ENCODE measurements at places on chromosomes 13 and 19.

DNA sequence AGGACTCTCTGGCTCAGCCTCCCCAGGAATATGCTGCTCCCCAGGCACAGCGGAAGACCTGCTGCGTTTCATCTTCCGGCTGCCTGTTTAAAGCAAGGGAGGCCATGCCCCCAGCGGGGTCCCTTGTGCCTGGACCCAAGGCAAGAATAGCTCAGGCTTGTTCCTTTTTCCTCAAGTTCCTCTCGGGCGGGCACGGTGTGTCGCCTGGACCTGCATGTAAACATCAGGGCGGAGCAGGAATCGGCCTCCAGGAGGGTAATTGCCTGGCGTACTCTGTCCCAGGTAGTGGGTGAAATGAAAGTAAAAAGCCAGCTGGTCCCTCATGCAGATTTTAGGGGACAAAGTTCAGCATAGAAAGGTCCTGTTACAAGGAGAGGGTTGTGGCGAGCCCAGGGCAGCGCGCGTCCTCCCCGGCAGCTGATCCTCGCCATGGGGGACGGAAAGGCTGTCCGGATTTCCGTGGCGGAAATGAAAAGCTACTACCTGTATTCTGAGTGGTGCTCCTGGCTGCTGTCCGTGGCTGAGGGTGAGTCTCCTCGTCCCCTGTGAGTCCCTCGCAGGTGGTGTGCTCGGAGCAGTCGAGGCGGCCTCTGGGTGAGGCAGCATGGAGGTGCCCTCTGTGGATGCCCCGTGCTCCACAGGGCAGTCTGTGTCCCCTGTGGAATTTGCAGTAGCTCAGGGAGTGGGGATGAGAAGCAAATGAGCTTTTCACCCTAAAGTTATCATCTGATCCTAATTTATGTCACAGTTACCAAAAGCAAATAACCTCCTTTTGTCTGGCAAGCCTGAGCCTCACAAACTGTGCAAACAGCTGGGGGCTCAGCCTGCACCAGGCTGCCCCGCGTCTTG is 16.2 kb downstream of the MCF2L start:
- no peak for DNase-seq

DNA sequence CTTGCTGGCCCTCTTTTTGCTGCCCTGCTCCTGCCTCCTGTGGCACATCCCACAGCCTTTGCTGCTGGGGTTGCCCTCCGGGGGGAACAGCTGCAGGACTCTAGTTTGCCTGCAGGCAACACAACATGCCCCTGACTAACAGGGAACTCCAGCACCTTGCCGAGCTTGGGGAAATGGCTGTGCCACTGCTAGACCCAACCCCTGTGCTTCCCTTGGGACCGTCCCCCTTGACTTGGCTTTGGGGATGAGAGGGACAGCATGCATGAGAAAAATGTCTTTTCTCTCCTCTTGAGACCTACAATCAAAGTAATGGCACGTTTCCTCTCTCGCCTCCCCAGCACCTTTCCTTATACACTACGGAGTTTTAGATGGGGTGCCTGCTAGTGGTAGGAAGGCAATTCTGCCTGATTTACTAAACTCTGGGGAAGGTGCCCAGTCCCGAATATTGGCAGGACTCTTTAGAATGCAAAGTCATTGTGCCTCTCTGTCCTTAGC is 12.4 kb upstream of the VWA8 start:
- no peak for DNase-seq

GRCh38 chr19:2973229-2973628 is 4.1 kb upstream of the TLE6 start:
- no peak for DNase-seq

DNA sequence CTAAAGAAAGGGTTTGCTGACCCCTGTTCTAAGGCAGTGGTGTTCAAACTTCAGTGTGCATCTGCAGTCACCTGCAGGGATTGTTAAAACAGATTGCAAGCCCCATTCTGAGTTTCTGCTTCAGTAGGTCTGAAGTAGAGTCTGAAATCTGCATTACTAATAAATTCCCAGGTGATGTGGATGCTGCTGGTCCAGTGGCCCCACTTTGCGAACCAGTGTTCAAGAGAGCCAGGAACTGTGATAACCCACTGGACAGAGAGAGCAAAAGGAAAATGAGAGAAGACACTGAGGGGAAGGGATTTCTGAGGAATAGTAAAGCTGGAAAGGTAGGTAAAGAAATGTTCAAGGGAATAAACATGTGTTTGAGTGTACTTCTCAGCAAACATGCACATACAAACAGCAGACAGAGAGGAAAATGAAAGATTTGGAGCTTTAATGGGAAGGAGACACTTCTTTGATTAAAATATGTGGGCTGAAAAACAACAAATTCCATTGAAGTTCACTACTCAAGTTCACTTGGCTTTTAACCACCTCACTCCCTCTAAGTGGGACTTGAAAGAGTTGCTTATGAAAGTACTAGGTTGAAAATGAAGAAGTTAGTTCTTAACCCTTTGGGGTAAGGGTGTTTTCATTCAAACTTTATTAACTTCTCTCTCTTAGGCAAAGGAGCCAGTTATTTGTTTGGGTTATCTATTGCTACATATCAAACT is 26.4 kb upstream of the FAM216B start:
- no peak for DNase-seq

- no peak for DNase-seq
Observed at GRCh38 chr19:56862741-56863140, 22.2 kb upstream of the PEG3 start.

- no peak for DNase-seq
Observed at GRCh38 chr13:109007946-109008345, 378.5 kb downstream of the MYO16 start.

DNA sequence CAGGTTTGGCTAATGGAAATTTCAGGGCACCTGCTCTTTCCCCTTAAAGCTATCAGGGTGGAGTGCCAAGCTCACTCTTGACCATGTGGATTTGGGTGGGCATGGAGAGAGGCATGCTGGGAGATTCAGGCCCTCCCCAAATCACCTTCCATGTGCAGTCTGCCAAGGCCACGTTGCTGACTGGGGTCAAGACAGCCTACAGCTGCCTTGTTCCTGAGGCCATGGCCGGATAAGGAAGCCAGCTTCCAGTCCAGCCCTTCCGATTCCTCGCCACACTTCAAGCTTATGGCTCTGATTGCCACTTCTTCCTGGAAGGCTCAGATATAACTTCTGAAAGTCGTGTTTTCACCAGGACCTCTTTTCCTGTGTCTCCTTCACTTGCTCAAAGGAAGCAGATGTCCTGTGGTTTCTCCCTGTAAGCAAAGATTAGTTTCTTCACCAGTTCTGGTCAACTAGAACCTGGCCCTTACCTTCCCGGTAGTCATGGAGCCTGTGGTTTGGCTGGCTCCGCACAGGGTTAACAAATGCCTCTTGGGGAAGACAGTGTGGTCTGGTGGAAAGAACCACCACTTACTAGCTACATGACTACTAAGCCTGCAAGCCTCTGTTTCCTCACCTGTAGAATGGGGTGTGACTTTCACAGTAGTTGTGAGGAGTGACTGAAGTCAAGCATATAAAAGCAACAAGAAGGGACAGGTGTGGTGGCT is 16.1 kb upstream of the TPT1 start:
- DNase-seq, result no peak

- DNase-seq, result no peak
Observed at GRCh38 chr13:113890774-113891480, 27.1 kb upstream of the GAS6 start.

DNA sequence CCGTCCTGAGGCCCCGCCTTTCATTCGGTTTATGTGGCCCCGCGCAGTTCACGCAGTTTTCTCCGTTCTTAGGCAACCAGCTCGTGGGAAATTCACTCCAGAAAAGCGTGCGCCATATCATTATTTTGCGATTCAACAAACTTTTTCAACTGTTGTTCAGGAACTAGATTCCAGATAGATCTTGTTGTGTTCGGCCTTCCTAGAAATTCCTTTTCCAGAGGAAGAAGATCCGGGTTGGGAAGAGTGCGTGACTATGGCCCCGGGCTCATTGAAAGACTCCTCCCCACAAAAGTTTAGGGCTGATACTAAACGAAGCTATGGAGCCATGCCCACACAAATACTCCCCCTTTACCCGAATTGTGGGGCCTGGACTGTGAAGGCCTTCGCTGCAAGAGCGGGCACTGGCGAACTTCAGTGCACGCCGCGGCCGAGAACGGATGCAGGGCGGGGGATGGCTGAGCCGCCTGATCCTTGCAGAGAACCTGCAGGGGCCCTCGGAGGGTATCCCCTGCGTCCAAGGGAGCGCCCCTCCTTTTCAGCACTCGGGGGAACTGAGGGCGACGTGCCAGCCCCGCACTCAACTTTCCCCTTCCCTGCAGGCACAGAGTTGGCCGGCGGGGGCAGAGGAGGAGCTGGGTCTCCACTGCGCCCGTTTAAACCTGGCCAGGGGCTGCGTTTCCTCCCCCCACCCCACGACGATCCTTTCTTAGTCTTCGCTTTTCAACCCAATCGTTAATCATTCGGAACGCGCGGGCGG is 904 bp upstream of the SOX1 start:
- no peak for DNase-seq

GRCh38 chr13:80040981-80041317 is 300.0 kb downstream of the SPRY2 start:
- no peak for DNase-seq

- no peak for DNase-seq
Observed at GRCh38 chr13:51959773-51960172, 51.5 kb downstream of the ATP7B start.

DNA sequence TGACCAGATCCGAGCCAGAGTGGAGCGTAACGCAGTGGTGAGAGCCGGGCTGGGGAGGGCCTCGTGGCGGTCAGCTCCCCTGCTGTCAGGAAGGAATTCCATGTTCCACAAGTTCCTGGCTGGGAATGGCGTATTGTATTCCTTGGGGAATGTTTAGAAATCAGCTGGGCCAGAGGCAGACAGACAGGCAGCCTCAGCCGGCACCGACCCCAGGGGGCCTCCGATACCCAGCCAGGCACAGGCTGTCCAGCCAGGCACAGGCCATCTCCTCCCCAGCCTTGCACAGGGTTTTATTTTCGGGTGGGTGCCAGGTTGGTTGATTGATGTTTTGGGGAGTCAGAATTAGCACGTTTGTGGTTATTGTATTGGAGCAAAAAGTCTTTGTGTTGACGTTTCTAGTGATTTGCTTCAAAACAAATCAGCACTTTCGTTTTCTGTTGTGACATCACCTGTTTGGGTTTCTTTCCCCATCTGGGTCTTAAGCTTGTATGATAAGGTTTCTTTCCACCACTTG is 126.6 kb upstream of the MCF2L start:
- no peak for DNase-seq

GRCh38 chr13:101262306-101262705 is 154.0 kb downstream of the NALCN start:
- DNase-seq, result no peak

DNA sequence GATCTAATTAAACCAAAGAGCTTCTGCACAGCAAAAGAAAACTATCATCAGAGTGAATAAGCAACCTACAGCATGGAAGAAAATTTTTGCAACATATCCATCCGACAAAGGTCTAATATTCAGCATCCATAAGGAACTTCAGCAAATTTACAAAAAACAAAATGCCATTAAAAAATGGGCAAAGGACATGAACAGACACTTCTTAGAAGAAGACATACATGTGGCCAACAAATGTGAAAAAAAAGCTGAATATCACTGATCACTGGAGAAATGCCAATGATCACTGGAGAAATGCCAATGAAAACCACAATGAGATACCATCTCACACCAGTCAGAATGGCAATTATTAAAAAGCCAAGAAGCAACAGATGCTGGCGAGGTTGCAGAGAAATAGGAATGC is 32.5 kb downstream of the ZNF582 start:
- DNase-seq, result no peak

- no peak for DNase-seq
Observed at GRCh38 chr13:21638319-21639282, 32.3 kb upstream of the FGF9 start.

- no peak for DNase-seq
Observed at GRCh38 chr13:43031881-43032280, 8.5 kb downstream of the DNAJC15 start.

DNA sequence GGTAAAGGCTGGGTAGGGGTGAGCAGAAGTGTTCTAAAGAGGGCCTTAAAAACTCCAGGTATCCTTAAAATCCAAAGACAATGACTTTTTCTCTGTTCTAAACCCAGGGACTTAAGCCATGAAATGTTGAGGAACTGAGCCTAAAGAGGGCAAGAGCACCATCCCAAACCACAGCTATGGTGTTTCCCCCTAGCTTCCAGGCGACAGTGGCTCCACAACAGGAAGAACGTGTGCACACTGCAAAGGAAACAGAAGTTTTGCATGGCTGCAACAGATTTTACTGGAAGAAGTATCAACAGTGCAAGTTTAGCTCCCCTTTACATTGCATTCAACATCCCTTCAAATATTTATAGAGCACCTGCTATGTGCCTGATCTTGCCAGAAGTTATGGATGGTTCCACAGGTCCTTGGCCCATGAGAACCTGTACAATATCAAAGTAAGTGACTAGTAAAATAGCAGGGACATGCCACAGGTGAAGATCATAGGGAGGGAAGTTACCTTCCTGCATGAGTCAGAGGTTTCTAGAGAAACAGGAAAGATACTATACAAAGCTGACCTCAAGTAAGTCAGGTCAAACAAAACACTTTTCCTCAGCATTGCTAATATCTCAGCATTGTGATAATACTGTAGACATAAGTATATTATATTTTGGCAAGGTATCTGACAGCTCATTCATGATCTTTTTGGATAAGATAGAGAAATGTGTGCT is 8.4 kb upstream of the KCTD12 start:
- no peak for DNase-seq

Measured in activated gamma-delta T cell (primary cell).